ENCODE measurements at places on chromosomes 5 and 9.

DNA sequence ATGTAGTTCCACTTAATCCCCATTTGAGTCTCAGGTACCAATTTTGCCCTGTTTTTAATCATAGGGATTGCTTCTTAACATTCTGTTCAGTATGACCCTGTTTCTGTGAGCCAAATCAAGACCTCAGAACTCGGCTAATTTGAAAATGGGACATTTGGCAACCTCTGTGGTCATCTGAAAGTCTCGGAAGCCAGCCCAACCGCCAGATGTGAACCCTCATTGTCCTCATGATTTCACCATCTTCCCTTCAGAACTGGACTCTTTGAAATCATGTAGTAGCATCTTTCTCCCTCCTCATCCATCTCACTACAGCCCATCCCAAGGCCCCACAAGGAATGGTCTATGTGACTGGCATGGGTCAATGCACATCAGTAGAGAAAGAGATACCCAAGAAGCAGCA lies 88.9 kb downstream of the S1PR3 start:
- DNase-seq: no peak

DNA sequence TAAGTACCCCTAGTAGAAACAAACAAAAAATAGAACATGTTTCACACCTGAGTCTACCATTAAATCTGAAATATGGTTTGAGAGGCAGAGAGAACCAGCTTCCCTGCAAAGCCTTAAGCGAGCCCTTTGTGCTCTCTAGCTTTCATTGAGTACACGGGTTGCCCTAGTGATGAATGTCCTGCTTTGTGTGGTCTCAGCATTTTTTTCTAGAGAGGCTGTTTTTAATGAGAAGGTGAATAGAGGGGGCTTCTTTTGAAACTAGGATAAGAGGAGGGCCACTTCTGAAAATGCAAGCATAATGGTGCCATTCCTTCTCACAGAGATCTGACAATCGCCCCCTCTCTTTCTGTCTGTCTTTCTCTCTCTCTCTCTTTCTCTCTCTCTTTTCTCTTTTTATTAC lies 131.3 kb downstream of the MACIR start:
- no peak for DNase-seq

GRCh38 chr9:127541865-127542264 lies 70.2 kb upstream of the STXBP1 start:
- DNase-seq: no peak

DNA sequence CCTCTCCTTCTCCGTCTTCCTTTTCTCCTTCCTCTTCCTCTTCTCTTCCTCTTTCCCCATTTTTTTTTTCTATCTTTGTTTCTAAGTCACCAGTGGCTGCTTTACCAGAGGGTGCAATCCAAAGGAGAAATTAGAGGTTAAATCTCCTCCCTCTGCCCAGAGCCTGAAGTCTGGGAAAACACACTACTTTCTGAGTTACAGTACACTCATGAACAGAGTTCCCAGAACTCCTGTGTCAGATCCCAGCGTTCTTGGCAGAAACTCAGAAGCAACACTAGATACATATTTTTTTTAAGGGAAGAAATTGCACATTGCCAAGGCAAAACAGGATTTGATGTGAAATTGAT lies 189.0 kb downstream of the SNCAIP start:
- no peak for DNase-seq

DNA sequence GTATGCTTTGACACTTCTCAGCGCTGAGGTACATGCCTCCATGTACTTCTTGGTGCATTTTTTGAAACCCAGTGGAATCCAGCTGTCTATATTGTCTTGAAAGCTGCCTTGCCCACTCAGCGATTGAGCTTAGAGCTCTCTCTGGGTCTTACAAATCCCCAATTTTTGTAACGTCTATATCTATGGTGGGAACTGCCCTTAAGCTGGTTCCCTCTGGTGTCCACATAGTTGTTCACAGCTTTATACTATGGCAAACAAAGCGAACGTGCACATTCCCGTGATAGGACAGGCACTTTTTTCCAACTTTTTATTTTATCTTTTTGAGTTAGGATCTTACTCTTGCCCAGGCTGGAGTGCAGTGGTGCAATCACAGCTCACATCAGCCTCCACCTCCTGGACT lies 20.9 kb downstream of the CDHR2 start:
- no peak for DNase-seq

DNA sequence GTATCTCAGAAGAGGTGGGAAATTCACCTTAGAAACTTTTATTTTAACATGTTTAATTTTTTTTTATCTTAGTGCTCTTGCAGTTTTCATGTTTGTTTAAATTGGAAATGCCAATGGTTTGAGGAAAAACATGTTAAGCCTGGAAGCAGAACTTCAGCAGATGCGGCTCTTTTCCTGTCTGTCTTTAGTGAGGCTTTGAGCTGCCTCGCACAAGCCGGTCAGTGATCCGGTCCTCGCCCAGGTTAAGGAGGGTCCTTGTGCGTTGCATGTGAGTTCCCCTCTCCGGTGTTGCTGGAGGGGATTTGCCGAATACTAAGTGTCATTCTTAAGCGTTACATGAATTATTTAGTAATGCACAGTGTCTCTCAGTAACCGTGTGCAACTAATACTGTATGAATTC lies 9.4 kb upstream of the PLEKHG4B start:
- no peak for DNase-seq

DNA sequence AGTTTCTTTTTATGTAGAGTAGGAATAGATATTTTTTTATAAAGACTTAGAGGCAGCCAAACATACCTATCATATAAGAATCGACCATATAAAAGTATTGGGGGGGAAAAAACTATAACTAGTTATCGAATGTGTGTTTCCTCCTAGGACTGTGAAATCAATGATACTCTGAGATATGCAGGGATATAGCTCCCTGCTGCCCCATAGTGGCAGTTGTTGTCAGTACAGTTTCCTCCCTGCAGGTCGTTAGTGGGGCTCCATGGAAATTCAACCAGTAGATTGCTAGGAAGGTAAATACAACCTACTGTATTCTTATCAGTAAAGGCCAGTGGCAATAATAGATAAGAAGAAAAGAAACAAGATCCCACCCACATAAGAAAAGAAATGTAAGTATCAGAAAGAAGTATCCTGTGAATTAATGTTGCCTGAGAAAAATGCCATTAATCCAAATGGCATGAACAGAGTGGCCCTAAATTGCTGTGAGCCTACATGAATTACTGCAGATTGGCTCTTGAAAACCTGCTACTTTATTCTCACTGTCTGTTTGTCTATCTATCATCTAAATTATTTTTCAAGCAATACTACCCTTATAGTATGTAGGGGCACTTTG lies 136.9 kb upstream of the FBN2 start:
- no peak for DNase-seq

DNA sequence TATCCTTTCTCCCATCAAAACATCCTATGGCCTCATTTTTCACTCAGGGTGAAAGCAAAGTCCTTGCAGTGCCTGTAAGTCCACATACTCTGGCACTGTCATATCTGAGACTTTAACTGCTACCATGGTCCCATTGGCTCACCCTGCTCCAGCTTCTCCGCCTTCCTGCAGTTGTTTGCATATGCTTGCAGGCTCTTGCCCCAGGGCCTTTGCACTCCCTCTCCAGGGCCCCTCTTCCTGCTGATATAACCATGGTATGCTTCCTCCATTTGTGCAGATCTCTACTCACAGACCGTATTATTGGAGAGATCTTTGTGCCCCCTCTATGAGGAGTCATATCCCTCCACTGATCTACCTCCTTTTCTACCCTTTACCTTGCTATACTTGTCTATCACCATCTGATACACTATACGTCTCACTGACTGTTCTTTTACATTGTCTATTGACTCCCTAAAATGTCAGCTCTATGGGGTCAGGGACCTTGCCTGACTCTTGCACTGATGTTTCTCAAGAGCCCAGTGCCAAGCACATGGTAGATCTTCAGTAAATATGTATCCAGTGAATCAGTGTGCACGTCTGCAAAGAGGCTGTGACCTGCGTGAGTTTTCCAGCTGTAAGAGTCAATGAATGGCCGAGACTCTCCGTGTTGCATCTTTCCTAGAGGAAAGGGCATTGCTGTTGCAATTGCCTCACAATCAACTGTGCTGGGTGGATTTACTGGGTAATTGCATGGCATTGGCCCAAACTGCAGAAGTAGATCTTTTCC lies 81.7 kb upstream of the CPEB4 start:
- no peak for DNase-seq

DNA sequence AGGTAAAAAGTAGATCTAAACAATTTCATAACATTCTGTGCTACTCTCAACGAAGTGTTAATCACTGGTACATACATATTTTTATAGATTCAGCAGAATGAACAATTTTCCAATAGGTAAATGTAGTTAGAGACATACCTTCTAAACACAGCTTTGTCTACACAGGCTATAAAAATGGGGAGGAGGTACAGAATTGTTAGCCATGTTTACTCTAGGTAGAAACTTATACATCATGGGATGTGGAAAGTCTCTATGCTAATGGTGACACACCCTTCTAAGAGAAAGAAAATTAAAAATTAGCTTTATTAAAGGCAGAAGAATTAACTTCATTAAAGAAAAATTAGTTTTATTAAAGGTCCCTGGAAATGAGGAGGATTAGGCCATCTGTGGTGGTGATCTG lies 11.8 kb downstream of the C5orf63 start:
- no peak for DNase-seq

DNA sequence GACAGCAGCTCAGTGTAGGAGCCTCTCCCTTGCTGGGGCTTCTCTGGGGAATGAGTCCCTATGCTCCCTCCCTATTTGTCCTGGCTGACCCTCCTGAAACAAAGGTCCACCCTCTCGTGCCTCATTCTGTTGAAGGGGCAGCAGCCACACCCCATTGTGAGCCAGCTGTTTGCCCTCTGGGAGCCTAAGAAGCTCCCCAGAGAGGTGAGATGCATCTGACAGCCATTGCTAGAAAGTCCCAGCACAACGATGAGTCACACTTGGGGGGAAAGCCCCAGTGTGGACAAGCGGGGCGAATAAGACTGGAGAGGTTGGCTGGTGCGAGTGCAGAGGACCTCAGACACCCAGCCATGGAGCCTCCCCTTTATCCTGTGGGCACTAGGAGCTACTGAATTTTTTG lies 101.4 kb downstream of the PPARGC1B start:
- DNase-seq: peak; percentile 19

DNA sequence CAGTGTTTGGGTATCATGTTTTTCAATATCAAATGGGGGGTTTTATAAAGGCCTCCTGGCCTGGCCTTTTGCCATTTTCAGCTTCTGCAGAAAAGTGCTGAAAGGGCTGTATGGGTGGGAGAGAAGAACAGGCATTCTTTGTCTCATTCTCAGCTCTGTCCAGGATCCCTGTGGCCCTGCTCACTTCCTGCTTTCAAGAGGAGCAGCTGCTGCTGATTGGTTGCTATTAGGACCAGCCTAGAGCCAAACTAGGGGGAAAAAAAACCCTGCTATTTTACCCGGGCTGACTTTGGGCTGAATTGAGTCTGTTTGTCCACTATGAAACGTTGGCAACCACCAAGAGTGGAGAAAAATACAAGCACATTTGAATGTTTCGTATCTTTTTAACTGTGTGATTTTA lies 117.1 kb downstream of the CMYA5 start:
- DNase-seq: no peak

- DNase-seq: no peak
These were observed 39.7 kb upstream of the TJP2 start for GRCh38 chr9:69134412-69134811.

DNA sequence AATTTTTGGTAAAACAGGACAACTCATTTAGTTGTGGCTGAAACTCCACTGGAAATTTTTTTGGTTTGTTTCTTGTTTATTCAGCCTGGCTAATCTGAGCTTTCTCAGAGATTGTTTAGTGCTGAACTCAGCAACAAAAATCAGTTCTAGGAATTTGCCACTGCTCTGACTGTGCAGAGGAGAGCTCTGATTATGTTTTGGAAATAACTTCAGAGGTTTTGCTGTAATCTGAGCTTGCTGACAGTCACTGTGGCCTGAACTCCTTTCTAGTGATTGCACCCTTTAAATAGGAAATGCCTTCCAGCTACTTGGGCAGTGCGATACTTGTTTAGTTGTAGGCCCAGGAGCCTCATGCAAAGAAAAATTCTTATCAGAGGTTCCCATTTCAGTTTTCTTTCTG lies 60.2 kb downstream of the OSTF1 start:
- no peak for DNase-seq

DNA sequence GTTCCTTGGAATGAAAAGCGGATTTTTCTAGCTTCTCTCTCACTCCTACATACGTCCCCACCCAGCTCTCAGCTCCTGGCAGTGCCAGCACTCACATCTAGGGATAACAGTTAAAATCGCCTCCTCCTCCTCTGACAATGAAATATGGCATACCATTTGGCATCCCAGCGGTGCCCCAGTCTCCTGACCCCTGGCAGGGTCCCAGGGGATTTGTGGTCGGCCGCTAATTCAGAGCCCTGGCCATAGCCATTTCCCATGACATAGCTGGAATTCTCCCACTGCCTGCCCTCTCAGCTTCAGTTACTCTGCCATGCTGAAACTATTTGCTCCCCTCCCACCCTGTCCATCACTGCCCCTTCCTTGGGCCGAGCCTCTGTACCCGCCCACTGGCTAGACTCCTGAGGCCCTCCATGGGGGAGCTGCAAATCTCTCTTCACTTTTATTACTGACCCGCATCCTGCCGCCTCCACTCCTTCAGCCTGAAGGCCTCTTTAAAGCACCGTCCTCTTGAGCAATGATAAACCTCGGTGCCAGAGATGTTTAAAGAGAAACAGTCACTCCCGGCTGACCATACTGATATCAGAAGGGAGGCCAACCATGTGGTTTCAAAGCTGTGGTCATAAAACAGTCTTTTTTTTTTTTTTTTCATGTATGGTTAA lies 139.8 kb downstream of the SLIT3 start:
- no peak for DNase-seq

DNA sequence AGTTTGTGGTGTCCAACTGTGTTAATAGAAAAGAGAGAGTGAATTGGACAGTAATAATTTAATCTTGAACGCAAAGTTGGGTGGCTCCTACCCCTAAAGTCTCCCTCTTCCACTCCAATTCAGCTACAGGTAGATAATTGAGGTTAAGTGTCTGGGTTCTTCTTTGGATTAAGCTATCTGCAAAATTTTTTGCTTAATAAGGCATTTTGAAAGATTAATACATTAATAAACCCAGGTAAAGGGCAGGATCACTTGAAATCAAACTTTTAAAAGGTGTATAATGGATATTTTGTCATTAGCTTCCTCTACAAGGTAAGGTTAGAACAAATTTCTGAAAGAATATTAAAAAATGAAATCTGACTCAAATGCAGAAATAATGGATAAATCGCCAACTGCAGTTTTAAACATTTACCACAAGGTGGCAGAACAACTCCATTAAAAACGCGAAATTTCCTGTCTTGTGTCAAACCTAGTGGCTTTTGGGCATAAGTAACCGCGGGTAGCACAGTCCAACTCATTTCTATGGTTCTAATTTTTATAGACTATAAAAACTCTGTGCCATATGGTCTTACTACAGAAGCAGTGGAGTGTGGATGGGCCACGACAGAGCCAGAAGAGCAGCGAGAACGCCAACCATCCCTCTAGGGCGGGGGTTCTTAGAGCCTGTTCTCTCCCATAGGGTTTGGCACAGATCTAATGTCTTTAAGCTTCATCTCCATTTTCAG lies 276.5 kb downstream of the ARHGEF28 start:
- DNase-seq: no peak

GRCh38 chr9:5357431-5358105 lies 17.9 kb upstream of the RLN1 start:
- DNase-seq: no peak
